ENCODE measurements at places on chromosomes 16 and 17. TPM values are rescaled to one million over a fixed set of nuclear protein-coding genes. Genes with fewer than 3 reads are reported as not detected.

The ARHGDIA gene
- 161 TPM for total RNA-seq

GRCh38 chr17:41116297-41116696 lies 1.9 kb downstream of the KRTAP4-11 start:
- no peak for DNase-seq

DNA sequence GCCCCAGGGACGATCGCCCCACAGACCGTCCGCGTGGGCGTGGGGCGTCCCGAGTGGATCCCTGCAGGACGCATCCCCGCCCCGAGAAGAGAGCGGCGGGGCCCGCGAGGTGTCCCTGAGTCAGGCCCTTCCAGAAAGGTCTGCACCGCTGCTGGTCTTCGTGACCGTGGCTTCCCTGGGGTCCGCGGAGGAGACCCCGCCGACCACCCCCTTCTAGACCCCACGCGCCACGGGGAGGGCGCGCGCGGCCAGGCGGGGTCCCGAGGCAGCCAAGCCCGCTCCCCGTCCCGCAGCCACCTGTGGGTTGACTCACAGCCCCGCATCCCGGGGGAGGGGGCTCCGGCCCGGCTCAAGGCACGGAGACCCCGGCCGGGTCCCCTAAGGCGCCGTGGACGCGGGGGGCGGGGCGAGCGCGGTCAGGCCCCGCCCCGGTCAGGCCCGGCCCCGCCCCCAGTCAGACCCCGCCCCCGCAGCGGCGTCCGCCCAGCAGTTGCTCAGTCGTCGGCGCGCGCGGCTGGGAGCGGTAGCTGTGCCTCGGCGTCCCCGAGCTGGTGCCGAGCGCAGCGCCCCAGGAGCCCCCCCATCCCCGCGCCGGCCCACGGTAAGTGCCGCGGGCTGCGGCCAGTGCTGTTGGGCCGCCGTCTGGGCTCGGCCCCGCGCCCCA lies at the start of gene BAIAP3:
Gene BAIAP3, plus strand, starts transcription at position 497 of the 664 bp plus-strand sequence. CDS start 4,905 bp downstream, outside the sequence.
- no peak for DNase-seq

DNA sequence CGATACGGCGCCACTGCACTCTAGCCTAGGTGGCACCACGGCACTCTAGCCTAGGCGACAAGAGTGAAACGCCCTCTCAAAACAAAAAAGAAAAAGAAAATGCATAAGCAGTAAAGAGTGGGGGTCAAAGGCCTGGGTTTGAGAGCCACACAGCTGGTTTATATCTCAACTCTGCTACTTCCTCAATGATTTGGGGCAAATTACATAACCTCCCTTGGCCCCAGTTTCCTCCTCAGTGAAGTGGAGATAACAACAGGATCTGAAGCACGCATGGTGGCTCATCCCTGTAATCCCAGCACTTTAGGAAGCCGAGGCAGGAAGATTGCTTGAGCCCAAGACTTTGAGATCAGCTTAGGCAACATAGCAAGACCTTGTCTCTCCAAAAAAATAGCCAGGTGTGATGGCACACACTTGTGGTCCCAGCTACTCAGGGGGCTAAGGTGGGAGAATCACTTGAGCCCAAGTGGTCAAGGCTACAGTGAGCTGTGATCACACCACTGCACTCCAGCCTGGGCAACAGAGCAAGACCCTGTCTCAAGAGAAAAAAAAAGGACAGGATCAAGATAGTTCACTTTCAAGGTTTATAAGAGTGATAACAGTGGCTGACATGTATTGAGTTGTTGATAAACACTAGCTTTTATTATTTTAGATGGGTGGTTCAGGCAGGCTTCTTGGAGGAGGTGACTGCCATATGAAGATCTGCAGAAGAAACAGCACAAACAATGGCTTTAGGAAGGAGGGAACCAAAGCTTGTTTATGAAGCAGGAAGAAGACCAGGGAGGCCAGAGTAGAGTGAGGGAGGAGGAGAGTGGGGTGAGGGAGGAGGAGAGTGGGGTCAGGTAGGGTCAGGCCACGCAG lies 8.5 kb upstream of the COG1 start:
- DNase-seq: no peak

DNA sequence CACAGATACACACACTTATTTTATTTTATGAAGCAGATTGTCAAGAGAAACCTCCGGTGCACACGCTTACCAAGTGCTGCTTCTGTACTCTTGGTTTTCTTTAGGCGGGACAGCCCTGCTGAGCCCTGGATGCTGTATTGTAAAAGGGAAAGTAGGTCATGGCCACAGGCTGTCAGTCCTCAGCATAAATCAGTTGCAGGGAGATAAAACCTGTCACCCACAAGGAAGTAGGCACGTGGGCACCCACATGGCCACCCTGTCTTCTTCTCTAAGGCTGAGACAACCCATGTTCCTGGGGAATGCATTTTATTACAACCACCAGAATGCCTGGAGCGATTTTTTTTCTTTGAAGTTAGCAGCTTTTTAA lies 59.3 kb downstream of the ASIC2 start:
- no peak for DNase-seq
